ENCODE measurements at places on chromosomes 5 and 9. TPM values are rescaled to one million over a fixed set of nuclear protein-coding genes. Genes with fewer than 3 reads are reported as not detected.

Gene KIAA0825
- total RNA-seq, result 0.97 TPM

Gene DPH7
- total RNA-seq, result 28.9 TPM

Gene CRAT
- 24.9 TPM for total RNA-seq

Gene PCDH1
- total RNA-seq, result 196 TPM

Gene SNCB
- 1.1 TPM for total RNA-seq

Gene PCDHGB1
- total RNA-seq, result 2.8 TPM

Gene WNT8A
- not detected for total RNA-seq

Gene SELENOP
- total RNA-seq, result 63.1 TPM

Gene PFN3
- total RNA-seq, result not detected

Gene NNT
- 115 TPM for total RNA-seq

Gene CRB2
- total RNA-seq, result not detected

Gene COL27A1
- 2.6 TPM for total RNA-seq

Gene SYK
- not detected for total RNA-seq

Gene GPR151
- total RNA-seq, result not detected

Gene OR1J1
- not detected for total RNA-seq

Gene C7
- total RNA-seq, result 0.06 TPM

Gene PPP3R2
- total RNA-seq, result not detected
